ENCODE measurements at places on chromosomes 5 and 9.

GRCh38 chr5:79544131-79544530, 30.2 kb upstream of the HOMER1 start:
- no peak for DNase-seq

DNA sequence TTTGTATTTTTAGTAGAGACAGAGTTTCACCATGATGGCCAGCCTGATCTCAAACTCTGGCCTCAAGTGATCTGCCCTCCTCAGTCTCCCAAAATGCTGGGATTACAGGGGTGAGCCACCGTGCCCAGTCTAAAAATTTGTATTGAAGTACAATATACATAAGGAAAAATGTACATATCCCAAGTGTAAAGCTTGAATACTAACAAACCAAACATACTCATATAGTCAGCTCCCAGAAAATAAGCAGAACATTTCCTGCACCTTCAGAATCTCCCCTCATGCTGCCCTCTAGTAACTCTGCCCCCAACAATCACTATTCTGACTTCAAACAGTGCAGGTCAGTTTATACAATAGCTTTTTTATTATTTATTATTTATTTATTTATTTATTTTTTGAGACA, 1.6 kb upstream of the NOL6 start:
- no peak for DNase-seq

DNA sequence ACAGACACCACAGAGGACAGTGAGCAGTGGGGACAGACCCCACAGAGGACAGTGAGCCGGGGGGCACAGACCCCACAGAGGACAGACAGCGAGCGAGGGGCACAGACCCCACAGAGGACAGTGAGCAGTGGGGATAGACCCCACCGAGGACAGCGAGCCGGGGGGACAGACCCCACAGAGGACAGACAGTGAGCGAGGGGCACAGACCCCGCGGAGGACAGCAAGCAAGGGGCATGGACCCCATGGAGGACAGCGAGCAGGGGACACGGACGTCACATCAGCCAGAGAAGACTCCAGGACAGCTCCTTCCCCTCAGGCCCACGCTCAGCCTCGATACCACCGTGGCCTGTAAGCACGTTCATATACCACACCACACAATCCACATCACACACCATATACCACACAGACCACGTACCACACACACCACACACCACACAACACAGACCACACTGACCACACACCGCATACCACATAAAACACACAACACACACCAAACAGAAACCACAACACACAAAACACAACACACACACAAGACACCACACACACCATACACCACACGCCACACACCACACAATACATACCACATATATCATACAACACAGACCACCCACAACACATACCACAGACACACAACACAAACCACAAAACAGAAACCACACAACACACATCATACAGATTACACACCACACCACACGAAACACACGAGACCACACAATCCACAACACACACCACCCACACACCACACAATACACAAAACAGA, 5.2 kb upstream of the ZDHHC11 start:
- no peak for DNase-seq

DNA sequence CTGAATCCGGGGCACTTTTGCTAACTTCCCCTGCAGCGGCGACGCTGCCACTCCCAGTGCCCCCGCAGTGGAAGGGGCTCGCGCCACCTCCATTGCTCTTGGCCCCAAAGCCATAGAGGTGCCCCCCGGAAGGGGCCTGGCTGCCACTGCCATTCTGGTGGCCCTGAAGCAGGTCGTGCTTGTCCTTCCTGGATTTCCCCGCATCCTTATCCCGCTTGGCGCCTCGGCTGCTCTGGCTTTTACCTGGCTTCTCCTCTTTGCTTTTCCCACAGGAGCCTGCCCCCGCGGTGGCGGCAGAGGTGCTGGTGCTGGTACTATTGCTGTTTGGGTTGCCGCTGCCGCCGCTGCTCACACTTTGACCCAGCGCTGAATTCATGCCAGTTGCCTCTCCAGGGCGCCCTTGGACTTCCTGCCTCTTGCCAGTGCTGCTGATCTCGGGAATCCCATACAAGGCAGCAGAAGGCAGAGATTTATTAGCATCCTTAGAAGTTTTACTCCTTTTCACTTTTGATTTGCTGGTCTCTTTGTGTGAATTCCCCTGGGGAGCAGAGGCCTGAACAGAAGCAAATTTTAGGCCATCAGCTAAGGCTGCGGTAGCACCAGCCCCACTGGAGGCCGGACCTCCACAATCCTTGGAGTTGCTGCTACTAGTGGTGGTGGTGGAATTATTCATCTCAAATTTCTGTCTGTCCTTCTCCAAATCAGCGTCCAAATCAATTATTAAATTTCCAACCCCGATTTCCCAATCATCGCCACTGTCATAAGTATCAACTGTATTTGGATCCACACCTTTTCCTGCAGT, 2.1 kb downstream of the ZNF608 start:
- DNase-seq: no peak

- DNase-seq: no peak
These were observed 15.4 kb downstream of the SLC25A46 start for GRCh38 chr5:110754181-110754580.

- no peak for DNase-seq
These were observed 33.7 kb downstream of the OSTF1 start for GRCh38 chr9:75121914-75122558.

DNA sequence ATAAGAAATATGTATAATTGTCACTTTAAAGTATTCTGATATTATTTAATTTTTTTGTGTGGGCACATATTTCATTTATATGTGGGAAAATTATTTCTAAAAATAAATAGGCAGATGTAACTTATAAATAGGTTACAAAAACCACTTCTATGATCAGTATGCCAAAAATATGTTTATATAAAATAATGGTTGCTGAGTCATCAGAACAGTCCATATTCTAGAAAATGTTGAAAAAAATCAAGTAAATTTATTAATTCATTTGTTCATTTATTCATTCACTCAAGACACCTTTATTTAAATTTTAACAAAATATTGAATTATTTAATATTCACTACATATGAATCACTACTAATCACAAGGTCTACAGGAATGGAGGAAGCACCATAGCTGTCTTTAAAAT, 1387.3 kb upstream of the C9orf72 start:
- DNase-seq: no peak

- no peak for DNase-seq
These were observed 2.1 kb downstream of the MSANTD3 start for GRCh38 chr9:100428871-100429654.

DNA sequence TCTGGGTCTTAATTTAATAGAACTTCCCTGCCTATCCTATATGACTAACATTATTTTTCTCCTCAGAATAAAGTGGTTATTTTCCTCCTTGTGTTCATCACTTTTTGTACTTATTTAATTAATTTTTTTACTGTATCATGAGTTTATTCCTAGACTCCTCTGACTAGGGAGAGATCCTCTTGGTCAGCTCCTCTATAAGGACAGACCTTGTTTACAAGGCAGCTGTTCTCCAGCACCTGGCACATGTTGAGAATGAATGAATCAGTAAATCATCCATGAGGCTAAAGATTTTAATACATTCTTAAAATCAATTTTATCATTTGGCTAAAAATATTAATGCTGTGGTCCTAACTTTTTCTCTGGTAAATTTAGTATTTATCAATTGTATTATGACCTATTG, 139.8 kb downstream of the NUDT12 start:
- no peak for DNase-seq

DNA sequence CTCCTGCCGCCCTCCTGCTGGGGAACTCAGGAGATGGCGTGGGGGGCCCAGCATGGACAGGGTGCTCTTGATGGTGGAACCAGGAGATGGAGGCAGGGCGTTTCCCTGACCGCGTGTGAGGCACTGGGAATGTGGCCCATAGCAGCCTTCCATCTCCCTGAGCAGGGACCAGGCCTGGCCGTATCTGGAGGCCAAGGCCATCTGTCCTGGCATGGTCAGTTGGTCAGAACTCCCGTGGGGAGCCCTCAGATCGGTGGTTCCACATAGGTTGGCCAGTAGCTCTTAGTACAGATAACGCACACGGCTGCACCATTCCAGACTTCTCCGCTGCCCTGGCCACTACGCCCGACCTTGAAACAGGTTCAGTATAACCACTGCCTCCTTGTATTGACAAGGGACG, 77.6 kb downstream of the KCNT1 start:
- no peak for DNase-seq

DNA sequence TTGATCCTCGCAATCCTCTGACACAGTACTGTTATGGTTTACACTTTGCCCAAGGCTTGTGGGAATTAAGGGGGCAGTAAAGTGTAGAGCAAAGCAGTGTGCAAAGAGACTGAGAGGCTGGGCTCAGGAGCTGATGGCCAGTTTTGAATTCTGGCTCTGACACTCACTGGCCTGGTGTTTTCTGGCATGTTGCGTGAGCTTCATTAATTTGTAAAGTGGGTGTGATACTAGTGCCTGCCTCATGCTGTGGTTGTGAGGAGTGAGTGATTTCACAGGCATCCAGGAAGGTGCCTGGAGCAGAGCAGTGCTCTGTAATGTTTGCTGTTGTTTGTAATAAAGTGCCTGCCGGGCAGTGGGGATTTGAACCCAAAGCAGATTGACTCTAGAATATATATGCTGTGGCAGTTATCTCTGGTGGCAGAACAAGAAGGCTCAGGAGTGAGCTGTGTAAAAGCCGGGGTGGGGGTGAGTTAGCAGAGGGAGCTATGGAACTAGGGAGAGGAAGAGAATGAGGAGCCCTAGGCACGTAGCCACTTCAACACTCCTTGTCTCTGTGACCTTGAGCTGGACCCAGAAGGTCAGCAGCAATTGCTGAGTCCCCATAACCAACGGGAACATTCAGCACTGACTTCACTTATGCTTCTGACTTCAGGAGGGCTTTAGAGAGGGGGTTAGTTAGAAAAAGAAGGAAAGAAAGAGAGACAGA, 108.5 kb downstream of the DOCK2 start:
- DNase-seq: no peak

GRCh38 chr5:68739752-68740151, 354.1 kb upstream of the SLC30A5 start:
- no peak for DNase-seq

GRCh38 chr5:2165203-2165602, 282.5 kb upstream of the IRX4 start:
- no peak for DNase-seq

- DNase-seq: no peak
These were observed 497.0 kb downstream of the RAB3C start for GRCh38 chr5:59079622-59080620.

DNA sequence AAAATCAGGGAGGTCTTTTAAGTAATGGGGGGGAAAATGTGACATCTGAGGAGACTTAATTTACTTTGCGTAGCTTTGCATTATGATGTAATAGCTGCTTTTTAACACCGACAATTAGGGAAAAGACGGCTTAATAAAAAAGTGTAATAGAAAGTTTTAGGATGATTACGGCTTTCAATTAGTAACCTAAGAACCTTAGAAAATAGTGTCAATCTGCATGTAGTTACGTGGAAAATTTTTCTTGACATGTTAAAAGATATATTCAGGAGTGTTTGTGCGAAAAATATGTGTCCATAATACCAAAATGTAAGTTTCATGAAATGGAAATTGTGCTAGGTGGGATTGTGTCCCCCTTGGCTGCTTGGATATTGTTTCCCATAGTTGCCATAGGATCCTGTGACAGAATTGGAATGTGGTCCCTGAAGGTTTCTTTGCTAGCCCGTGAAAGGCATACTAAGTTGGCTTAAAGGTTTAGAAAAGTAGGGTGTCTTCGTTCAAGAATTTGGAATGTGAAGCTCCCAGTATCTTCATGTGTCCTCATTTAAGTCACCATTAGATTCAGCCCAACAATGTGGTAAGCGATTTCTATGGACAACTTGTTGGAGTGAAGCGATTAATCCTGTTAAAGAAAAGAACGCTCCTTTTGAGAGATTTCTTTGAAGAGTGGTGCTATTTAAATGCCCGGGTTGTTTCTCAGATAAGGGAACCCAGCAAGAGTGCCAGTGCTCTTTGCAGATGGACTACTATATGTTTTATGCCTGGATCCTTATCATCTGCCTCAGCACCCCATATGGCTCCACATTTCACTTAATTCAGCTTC, 2.0 kb downstream of the RGMB start:
- no peak for DNase-seq

- DNase-seq: no peak
These were observed 247.5 kb upstream of the DAPK1 start for GRCh38 chr9:87250205-87250604.

GRCh38 chr9:61667559-61668121, 477.8 kb downstream of the SPATA31A7 start:
- no peak for DNase-seq

DNA sequence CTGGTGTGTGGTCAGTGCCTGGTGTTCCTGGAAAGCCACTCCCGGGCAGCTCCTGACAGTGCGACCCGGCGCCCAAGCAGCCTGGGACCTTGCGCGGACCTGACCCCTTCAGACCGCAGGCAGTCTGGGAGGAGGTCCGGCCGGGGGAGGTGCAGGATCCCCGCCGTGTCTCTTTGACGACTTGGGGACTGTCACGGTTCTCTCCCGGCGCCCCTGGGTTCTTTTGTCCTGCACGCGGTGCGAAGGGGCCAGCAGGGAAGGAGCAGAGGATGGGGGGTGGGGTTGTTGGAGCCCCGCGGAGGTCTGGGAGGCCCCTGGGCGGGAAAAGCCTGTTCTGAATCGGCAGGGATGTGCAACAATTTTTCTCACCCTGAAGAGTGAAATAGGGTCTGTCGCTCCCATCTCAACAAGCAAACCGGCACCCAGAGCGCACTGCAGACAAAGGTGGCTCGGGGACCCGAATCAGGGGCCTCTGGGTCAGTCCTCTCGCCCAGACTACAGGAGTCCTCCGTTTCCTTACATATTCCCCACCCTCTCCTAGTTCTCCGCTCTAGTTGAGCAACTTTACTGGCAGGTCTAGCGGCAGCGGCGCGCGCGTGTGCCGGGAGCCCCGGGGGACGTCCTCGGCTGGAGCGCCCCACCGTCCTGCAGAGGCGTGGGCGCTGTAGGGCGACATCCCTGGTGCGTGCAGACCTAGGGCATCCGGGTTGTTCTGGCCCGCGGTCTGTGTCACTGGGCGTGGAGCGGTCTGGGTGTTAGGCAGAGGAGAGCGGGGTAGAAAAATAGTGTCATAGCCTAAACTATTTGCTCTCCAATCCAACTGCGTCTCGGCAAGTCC, 1.2 kb downstream of the VCAN start:
- no peak for DNase-seq

GRCh38 chr5:1536322-1536845, 12.6 kb upstream of the LPCAT1 start:
- DNase-seq: peak; percentile 11

- DNase-seq: no peak
These were observed 281.1 kb downstream of the DOCK8 start for GRCh38 chr9:495739-496138.

GRCh38 chr5:421901-422300, 21.1 kb upstream of the EXOC3 start:
- no peak for DNase-seq

DNA sequence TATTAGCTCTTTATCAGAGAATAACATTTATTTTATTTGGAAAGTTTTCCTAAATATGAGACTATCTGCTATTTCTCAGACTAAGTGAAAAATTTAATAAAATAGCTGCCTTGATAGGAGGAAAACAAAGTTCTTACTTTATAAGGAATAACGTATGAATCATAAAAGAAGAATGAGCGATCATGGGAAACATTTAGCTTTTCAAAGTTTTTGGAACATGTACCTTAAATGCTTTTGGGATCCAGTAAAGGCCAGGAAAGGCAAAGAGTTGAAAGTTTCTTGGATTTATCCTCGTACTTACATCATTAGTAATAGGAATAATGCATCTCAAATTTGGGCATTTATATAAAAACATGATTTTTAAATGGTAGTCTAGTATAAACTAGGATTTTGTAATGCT, 19.4 kb downstream of the OGN start:
- DNase-seq: no peak

GRCh38 chr5:72597456-72597948, 90.3 kb upstream of the ZNF366 start:
- DNase-seq: no peak

GRCh38 chr9:20353931-20354652, 268.2 kb downstream of the MLLT3 start:
- DNase-seq: no peak
